ENCODE measurements at places on chromosomes 4 and X.

GRCh38 chr4:82439088-82439487, 8.7 kb downstream of the ENOPH1 start:
- DNase-seq: no peak

DNA sequence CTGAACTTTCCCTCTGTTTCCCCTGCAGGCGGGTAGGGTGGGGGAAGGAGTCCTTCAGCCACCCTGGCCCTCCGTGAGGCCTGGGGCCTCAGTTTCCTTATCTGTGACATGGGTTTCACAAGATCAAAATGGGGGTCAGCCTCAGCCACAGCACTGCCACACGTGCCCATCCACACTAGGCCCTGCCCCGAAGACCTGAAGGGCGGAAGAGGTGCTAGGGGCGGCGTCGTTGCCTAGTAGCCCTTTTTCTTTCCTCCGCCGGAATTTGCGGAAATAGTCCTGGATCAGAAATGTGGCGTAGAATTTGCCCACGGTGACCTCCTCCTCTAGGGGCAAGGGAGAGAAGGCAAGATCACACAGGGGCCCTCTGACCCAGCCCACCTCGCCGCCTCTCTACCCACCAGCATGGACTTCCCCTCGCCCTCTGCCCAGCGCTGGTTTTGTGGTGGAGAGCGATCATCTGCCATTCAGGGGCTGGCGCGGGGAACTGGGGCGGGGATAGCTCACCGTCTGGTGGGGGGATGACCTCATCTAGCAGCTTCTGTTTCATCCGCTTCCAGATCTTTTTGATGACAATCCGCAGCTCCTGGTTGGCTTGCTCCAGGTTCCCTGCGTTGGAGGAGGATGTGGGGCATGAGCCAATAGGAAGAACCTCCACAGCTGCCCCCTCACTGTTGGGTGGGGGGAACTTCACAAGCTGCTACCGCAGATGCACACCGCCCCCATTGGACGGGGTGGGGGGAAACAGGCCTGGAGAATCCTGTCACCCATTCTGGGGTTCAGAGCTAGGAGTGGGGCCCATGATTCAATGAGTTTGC, 9.7 kb upstream of the SYP start:
- DNase-seq: peak; percentile 90

DNA sequence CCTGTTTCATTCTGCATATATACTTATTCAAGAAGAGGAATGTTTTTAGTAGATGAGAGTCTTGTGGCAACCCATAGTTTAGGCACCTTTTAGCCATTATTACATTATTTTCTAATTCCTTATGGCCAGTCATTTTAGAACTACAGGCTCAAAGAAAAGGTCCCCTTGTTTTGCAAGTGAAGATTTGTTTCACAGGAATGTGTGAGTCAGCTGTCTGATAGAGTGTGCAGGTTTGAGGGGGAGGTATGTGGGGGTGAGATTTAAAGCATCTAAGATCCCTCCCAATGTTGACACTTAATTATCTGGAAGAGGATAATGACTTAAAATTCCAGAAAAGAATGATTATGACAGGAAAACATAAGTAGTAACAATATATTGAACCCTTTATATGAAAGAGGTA, 495.6 kb downstream of the KCNIP4 start:
- no peak for DNase-seq

GRCh38 chr4:123060039-123060770, 137.8 kb upstream of the NUDT6 start:
- no peak for DNase-seq

GRCh38 chr4:150219841-150220240, 141.6 kb downstream of the DCLK2 start:
- no peak for DNase-seq

DNA sequence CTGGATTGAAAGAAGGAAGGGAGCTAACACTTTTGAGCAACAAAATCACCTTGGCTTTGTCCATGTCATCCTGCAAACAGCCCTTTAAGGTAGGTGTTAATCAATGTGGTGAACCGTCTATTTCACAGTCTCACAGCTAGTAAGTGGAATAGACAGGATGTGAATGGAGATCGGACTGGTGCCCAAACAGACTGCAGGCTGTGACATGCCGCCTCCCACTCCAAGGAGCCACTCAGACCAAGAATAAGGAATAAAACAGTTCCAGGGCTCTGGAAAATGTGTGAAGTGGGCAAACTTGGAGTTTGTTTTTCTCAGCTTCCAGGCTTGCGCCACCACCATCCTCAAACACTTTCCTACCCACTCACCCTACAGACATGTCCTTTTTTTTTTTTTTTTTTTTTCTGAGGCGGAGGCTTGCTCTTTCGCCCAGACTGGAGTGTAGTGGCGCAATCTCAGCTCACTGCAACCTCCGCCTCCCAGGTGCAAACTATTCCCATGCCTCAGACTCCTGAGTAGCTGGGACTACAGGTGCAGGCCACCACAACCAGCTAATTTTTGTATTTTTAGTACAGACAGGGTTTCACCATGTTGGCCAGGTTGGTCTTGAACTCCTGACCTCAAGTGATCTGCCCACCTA, 57.7 kb upstream of the SEC24B start:
- DNase-seq: no peak

DNA sequence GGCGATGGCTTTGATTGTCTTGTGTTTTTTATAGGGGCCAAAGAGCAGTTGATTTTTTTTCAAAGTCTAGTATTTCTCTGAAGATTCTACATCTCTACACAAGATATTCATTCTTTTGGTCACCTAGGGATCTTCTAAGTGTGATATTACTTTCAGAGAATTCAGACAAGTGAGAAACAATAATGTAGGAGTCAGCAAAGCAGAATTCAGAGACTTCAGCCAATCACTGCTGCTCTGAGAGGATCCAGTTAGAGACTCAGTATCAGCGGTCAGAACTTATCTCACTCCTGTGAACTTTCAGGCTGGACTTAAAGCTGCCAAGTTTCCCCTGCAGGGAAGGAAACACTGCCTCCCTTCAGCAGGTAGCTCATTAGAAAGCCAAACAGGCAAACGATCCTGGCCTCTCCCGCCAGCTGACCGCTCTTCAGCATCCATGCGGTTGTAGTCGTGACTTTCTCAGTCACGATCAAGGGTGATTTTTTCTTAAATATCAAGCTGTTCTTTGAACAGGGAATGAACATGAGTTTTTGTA, 59.2 kb downstream of the NSUN7 start:
- no peak for DNase-seq

DNA sequence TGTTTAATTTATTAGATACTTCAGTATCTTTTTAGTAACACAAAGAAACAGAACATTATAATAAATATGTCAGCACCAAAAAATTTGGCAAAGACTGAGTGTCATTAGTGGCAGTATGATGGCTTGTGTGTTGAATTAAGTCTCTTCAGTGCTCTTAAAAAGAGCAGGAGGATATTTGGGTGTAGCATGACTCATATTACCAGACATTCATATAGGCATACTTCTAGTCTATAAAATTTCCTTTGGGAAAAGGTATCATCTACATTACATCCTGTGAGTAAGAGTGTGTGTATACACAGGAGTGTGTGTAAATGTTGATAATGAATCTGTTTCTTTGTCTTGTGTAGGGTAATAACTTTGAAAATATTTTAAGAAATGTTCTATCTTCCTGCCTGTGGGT, 135.7 kb downstream of the CNKSR2 start:
- no peak for DNase-seq

DNA sequence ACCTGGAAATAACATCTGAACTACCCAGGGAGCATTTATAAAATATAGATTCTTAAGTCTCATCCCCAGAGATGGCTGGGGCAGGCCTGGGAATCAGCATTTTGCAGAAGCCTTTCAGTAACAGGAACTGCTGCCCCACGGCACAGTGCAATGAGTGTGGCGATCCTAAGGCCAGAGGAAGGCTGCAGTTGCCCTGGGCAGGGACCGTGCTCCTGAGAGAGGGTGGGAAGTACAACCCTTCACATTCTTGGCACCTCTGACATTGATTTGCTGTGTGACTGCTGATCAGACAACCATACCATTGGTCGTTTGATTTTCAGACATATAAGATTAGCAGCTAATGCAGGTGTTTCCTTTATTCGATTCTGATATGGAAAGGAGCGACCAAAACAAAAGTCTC, 233.6 kb downstream of the STIM2 start:
- no peak for DNase-seq

DNA sequence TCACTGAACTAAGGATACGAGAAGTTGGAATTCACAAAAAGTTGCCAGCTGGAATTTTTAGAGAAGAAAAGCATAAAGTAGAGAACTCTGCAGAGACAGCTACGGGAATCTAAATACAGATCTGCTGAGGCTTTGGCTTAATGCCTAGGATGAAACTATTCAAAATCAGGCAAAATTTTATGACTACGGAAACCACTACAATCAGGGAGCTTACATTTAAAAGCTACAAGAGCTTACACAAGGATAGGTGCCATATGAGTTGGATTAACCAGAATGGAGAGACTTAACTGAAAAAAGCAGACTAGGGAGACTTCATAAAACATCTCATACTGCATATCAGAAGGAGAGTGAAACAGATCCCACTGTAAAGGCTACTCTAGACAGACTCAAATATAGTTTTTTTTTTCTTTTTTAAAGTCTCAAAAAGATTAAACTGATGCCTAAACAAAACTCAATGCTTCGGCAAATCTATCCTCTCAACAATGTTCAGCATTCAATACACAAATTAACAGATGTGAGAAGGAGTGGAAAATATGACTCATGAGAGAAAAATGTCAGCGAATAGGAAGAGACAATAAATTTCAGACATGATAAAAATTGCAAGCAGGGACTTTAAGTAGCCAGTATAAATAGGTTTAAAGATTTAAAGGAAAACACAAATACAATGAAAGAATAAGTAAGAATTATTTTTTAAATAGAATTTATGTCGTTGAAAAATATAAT, 586.1 kb downstream of the FSTL5 start:
- no peak for DNase-seq

GRCh38 chr4:155855897-155856296, 10.2 kb downstream of the ASIC5 start:
- DNase-seq: no peak

GRCh38 chr4:68272860-68273259, 27.4 kb upstream of the TMPRSS11B start:
- no peak for DNase-seq

DNA sequence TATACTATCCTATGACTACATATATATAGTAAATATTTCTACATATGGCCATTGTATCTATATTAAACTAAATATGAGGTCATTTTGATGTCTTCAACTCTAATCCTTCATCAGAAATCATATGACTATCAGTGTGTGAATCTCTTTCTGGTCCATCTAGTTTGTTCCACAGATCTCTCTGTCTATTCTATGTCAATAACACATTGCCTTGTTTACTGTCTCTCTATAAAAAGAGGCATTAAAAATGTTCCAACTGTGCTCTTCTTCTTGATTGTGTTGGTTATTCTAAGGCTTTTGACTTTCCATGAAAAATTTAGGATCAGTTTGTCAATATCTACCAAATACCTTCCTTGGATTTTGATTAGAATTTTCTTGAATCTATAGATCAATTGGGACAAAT, 338.3 kb upstream of the FSTL5 start:
- no peak for DNase-seq

DNA sequence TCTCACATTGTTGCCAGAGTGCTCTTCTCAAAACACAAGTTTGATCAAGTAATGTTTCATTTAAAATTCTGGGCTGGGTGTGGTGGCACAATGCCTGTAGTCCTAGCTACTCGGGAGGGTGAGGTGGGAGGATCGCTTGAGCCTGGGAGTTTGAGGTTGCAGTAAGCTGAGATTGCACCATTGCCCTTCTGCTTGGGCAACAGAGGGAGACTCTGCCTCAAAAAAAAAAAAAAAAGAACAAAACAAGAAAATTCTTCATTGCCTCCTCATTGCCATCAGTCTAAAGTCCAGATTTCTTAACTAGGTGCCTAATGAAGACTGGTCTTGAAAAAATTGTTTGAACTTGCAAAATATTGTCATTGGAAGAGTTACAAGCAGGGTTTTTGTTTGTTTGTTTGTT, 120.1 kb downstream of the MFAP3L start:
- DNase-seq: no peak

- DNase-seq: no peak
These were observed 128.7 kb downstream of the OPHN1 start for GRCh38 chrX:68304602-68305001.

DNA sequence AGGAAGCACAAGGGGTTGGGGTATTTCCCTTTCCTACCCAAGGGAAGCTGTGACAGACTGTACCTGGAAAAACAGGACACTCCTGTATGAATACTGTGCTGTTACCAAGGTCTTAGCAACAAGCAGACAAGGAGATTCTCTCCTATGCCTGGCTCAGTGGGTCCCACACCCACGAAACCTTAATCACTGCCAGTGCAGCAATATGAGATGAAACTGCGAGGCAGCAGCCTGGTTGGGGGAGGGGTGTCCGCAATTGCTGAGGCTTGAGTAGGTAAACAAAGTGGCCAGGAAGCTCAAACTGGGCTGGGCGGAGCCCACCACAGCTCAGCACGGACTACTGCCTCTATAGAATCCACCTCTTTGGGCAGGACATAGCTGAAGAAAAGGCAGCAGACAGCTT, 197.7 kb downstream of the INPP4B start:
- DNase-seq: no peak

DNA sequence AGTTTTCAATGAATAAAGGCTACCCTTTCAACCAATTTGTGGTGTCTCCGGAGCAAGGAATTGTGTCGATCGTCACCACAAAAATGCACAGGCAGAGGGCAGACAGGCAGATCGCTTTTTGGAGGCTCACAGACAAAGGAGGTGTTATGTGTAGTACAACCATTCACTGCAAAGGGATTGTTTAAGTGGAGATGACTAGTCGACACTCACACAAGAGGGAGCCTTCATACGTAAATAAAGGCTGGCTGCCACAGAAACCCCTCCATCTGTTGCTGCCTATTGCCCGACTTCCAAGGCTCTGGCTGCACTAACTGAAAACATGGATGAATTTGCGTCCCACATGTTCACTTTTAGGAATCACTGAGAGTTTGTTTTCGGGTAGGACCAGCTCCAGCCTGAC, 281.1 kb downstream of the NKX6-1 start:
- no peak for DNase-seq

GRCh38 chrX:9471571-9471985, 6.7 kb downstream of the TBL1X start:
- DNase-seq: no peak

DNA sequence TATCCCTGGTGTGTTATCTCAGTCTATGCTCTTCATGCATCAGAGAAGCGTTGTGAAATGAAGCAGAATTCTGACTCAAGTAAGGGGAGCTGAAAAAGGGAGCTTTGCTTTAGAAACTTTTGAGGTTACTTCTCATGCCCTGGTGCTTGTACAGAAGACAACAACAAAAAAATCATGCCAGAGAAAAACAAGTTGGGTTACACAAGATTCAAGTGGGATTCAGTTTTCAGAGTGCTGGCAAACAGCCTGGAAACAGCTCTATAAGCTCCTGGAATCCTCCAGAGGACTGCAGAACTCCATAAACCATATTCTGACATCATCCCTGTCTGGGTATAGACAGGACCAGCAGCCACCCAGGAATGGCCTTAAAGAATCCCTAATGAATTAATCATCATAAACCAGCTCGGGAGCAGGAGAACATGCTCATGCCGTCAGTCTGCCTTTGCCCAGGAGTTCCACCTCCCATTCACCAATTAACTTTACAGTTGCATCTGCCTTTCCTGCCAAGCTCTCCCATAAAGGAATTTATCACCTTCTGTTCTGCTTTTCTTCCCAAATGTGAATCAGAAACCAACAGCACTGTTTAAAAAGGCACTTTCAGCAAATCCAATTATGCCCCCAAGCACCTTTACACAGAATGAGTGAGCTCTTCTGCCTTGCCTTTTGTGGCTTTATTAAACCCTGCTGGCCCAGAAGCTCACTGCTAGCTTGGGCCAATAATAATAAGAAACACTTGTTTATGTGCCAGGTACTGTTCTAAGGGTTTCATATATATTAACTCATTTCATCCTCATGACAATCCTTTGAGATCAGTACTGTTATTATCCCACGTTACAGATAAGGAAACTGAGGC, 54.5 kb upstream of the FBXW7 start:
- DNase-seq: no peak

- no peak for DNase-seq
These were observed 142.9 kb upstream of the ARX start for GRCh38 chrX:25158635-25159034.

All from posterior cingulate gyrus (tissue), 11 donors.